ENCODE measurements at places on chromosomes 7 and 10.

DNA sequence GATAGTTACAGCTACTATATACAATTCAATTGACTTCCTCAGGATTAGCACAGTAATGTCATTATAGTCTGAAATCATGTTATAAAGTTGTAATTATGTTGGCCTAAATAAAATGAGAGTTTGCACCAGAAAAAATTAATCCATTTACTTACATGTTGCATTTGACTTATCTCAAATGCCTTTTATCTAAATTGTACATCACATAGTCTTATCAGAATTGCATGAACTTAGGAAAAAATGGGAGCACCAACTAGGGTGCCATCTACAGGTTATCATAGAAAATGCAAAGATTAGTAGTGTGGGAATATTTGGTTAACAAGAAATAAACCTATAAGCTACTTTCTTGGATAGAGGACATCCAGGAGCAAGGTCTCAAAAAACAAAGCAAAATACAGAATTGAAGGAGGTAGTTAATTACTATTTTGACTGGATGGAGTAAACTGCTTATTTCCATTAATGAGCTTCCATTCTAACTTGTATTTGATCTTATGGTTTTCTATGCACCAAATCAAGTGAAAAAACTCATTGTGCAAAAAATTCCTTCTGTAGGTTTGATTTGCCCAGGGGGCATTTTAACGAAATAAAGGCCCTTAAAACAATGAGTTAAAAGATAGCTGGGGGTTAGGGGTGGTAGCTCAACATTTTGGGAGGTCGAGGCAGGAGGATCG is 60.0 kb upstream of the ORC5 start:
- DNase-seq: no peak

GRCh38 chr7:13603016-13603415 is 386.4 kb downstream of the ETV1 start:
- no peak for DNase-seq

- DNase-seq: no peak
These were observed 96.5 kb downstream of the DIP2C start for GRCh38 chr10:593016-593415.

GRCh38 chr7:25009257-25009656 is 29.3 kb upstream of the OSBPL3 start:
- DNase-seq: peak; percentile 71

DNA sequence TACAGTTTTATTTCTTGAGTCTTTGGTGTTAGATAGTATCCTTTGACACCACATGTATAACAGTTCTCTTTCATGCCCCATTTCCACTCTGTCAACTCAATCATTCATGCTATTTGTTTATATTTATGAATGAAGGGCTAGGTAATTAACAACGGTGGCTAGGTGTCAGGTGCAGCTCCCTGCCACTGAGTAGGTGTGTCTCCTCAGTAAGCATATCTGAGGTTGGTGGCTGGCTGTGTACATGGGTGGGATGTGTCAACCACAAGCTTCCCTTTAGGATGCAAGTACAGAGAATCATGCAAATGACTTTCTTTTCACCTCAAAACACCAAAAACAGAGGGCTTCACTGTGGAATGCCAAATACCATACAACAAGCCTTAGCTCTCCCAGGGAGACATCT is 83.4 kb downstream of the ZNF365 start:
- DNase-seq: no peak

GRCh38 chr7:151129117-151129959 is 38.2 kb downstream of the GBX1 start:
- DNase-seq: no peak

GRCh38 chr10:43218206-43218950 is 48.5 kb downstream of the RASGEF1A start:
- no peak for DNase-seq

GRCh38 chr10:101672536-101672935 is 22.4 kb downstream of the FBXW4 start:
- no peak for DNase-seq

- no peak for DNase-seq
These were observed 43.7 kb downstream of the RNF32 start for GRCh38 chr7:156684251-156684650.

DNA sequence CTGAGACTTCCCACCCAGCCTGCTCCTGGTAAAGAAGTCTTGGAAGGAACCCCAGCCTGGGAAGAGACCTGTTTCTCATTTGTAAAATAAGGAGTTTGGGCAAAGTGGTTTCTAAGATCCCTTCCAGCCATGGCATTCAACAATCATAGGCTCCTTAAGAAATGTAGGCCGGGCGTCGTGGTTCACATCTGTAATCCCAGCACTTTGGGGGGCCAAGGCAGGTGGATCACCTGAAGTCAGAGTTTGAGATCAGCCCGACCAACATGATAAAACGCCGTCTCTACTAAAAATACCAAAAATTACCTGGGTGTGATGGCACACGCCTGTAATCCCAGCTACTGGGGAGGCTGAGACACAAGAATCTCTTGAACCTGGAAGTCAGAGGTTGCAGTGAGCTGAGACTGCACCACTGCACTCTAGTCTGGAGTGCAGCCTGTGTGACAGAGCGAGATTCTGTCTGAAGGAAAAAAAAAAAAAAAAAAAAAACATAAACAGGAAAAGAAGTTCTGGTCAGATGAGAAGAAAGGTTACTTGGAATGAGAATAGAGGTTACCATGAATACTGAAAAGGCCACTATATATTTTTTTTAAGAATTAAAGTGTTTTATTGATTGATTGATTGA is 15.9 kb downstream of the DLG5 start:
- DNase-seq: no peak

DNA sequence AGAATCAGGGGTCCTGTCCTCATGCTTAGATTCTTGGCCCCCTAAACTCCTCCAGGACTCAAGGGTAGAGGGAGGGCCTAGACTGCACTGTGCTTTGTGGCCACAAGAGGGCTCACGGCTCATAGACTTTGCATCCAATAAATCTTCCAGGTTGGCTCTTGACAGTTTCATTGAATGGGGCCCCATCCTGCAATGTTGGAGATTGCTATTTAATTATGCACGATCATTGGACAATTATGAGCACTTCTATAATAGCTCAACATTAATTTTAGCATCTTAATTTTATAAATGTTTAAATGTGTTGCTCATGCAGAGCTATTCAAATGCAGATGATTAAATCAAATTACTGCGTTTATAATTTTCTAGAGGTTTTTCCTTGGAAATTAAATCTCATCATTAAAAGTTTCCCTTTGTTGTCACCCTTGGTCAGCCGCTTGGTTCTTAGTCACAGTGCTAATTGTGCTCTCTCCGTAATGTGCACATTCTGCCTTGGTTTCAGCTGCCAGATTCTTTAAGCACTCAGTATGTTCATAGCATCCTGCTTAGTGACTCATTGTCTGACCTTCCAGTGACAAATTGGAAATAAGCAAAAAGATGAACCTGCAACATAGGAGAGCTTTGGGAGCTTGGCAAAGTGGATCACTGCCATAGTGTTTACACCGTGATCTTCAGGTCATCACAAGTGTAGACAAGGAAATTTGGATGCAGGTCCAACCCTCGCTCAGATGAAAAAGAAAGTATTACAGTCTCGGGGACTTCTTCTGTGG is 33.4 kb upstream of the PLPP4 start:
- peak; percentile 41 for DNase-seq

DNA sequence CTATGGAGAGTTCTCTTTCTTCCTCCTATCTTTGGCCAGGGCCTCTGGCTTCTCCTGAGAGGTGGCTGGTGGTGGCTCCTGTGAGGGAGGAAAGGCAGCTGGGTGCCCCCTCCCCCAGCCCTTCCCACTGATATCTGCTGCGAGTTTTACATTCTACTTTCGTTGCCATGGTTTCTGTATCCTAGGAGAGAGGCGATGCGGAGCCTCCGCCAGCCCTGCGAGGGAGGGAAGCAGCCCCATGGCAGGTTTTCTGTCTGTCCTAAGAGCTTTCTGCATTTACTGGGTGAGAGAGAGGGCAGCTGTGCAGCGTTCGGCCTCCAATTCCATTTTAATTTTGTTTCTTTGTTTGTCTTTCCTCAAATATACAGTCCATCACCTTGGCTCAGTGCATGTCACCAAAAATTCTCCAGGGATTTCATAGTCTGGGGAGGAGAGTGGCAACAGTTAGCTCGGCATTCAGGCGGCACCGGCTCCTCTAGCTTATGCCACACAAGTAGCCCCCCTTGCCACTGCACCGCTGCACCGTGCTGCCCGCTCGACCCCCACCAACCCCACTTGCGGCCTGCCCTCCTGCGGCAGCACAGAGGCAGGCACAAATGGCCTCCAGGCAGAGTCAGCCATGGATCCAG is 20.4 kb downstream of the DNAJB12 start:
- DNase-seq: no peak

GRCh38 chr10:83262434-83262833 is 876.9 kb upstream of the GHITM start:
- DNase-seq: no peak

DNA sequence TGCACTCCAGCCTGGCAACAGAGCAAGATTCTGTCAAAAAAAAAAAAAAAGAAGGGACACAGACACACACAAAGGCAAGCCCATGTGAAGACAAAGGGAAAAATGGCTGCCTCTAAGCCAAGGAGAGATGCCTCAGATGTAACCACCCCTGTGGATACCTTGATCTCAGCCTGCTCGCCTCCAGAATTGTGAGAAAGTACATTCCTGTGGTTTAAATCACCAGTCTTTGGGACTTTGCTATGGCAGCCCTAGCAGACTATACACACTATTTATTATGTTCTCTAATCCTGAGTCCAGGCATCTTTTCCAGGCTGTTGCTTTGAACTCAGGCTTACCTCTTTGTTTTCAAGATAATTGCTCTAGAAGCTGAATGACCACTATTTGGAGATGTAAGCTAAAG is 494.3 kb downstream of the GALNT17 start:
- no peak for DNase-seq

DNA sequence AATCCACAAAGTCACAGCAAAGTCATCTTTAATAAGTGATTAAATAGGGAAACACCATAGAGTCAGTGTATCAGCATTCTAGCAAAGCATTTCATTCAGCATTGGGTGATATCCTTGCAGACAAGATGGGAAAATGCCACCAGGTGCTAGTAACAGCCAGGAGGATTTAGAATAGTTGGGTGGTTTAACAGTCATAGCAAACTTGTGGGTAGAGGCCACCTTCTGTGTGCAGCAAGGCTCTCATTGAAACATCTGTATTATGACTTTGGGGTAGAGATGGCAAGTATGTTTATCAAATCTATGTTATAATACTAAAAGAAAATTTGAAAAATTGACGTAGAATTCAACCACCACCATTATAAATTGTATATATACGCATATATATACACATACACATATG is 26.4 kb upstream of the ADO start:
- no peak for DNase-seq

DNA sequence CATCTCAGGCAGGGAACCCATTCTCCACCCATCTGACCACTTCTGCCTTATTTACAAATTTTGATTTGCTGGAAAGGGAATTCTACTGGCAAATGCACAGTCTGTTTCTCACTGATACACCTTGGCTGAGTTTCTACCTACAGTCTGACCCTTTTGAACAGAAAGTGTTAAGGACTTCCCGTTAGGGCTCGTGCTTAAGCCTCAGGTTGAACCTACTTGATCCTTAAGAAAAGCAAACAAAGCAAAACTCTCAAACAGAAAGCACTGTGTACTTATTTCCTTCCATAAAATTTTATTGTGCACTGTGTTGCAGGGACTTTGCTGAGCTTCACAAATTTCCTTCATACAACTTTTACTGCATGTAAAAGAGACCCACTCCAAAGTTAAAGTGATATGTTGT is 367.8 kb downstream of the NRG3 start:
- DNase-seq: no peak

GRCh38 chr7:25926009-25926408 is 226.0 kb upstream of the NFE2L3 start:
- DNase-seq: no peak

GRCh38 chr10:1573981-1574380 is 163.3 kb downstream of the ADARB2 start:
- DNase-seq: no peak

DNA sequence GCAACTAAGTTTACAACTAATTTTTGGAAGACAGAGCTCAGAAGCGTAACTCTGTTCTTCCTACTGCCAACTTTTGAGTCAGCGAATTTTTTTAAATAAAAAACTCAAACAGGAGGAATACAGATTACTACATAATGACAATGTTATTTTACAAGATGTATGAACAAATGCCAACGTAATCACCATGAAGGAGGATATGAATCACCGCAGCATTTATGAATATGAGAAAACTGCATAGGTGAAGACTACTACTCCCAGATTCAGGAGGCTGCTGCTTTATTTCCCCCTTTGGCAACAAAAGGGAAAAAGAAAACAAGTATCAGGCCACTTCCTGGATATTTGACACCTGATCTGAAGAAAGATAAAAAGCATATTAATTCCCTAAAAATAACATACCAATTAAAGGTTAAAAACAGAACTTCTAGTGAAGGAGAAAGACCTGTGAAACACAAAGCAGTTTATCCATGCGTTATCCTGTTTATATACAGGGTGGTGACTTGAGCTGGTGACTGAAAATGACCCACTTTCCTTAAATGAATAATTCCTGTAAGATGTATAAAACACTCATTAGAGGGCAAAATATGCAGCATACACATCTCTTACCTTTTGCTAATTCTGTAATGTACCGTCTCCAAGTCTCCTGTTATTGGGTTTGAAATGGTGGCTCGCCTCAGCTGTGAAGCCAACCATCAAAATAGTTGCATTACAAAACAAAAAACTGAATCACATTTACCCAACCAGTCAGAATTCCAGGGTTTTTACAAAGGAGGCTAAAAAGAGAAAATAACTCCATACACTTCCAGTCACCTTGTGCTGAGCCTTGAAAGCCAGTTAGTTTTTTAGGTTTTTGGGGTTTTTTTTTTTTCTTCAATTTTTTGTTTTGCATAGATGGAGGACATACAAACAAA is 52.0 kb downstream of the P4HA1 start:
- DNase-seq: peak; percentile 9

GRCh38 chr10:94138391-94138790 is 144.7 kb downstream of the PLCE1 start:
- no peak for DNase-seq

GRCh38 chr10:86344714-86345161 is 21.9 kb downstream of the GRID1 start:
- DNase-seq: peak; percentile 55

DNA sequence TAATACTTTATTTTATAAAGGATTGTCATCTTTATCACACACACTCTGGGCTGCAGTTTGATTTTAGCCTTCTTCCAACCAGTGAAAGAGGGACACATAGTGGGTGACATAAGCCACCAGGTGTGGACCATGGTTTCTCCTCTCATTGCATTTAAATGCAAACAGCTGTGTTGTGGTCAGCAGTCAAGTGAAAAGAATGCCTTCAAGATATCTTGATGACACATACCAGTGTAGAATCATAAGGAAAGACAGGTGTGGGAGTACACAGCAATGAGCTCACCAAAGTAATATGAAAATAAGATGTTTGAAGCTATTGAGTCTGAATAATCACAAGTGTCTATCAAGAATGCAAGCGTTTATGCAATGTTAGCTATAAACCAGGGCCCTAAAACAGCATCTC is 580.0 kb downstream of the XPNPEP1 start:
- DNase-seq: no peak

- no peak for DNase-seq
These were observed 17.0 kb downstream of the SRI start for GRCh38 chr7:88202799-88203198.

GRCh38 chr10:79248341-79249185 is 98.7 kb upstream of the PPIF start:
- DNase-seq: no peak

GRCh38 chr7:94623820-94624219 is 32.1 kb downstream of the SGCE start:
- DNase-seq: no peak

GRCh38 chr7:4641091-4641666 is 40.9 kb upstream of the FOXK1 start:
- no peak for DNase-seq

- DNase-seq: no peak
These were observed 212.2 kb downstream of the FAM107B start for GRCh38 chr10:14562218-14563075.

- DNase-seq: no peak
These were observed 41.4 kb upstream of the PITRM1 start for GRCh38 chr10:3213758-3214515.

All from H54 (cell line).